Amniotic epithelial cell (primary cell): ENCODE measurements at places on chromosomes 7 and 10.

DNA sequence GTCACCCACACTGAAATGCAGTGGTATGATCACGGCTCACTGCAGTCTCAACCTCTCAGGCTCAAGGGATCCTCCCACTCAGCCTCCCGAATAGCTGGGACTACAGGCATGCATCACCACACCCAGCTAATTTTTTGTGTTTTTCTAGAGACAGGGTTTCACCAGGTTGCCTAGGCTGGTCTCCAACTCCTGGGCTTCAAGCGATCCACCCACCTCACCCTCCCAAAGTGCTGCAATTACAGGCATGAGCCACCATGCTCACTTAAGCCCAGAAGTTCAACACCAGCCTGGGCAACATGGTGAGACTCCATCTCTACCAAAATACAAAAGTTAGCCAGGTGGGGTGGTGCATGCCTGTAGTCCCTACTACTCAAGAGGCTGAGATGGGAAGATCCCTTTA lies 33.5 kb downstream of the GDI2 start:
- DNase-seq = no peak

DNA sequence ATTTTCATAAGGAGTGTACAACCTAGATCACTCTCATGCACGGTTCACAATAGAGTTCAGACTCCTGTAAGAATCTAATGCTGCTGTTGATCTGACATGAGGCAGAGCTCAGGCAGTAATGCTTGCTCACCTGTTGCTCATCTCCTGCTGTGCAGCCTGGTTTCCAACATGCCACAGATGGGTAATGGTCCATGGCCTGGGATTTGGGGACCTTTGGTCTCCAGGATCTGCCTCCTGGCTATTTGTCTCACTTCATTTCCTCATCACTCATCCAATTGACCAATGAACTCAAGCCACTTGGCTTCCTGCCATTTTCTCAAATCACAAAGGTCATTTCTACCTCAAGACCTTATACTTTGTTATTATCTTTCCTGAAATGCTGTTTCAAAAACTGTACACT lies 786.1 kb downstream of the ANKRD7 start:
- no peak for DNase-seq

DNA sequence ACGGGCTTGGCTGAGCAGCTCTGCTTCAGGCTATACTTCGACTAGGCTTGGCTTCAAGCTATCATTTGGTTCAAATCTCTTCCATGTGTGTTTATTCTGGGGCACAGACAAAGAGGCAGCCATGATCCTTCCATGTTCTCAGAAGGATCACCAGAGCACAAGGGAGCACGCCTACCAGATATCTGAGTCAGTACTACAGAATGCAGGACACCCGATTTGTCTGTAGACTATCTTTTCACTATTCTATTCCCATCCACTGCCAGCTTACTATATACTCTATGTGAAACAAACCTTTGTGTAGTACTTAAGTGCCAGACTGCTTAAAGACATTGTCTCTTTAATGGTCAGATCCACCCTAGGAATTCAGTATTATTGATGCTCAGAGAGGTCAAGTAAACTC lies 35.1 kb downstream of the CH25H start:
- no peak for DNase-seq

DNA sequence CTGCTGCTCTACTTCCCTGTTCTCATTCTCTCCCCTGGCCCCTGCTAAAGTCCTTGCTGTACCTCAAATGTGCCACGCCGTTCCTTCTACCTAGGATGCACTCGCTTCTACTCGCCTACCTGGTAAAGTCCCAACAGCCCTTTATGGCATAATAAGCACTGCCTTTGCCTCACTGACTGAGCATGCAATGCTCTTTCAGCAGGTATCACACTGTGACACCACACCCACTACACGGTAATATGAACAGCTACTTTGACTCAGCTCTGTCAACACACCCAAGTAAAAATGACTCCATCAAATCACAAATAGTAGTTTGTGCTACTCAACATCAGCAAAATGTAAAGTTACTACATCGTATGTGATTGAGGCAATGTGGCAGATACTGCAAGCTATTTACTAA lies 37.6 kb downstream of the FAM204A start:
- no peak for DNase-seq

DNA sequence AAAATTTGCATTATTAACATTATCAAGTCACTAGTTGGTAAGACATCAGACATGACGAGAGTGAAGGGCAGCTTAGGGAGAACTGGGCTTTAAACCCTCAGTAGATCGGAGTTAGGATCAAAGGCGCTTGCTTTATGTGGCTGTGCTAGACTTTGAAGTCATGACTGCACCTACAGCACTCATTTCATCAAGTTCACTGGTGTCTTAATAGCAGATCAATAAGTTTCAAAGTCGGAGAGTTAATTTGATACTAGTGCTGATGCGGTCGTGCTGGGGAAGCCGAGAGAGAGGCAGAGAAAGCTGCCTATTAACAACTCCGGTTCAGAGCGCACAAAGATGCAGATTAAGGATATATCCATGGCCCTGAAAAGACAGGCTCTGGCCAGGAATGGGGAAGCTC lies 172.9 kb downstream of the TCF7L2 start:
- DNase-seq = no peak

DNA sequence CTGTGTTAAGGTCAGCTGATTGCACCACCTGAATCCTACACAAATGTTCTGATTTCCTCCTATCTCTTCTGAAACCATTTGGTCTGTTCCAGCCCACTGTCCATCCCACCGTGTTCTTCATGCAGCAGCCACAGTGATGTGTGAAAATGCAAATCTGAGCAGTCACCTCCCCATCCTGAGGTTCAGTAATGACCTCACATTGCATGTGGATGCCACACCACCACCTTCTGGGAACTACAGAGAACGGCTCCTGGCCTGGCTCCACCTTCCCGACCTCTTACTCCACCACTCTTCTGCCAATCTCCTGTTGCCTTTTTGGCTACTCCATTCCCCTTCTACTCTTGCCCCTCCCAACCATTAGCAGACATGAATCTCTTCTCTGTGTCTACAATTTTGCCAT lies 244.4 kb downstream of the TNS3 start:
- DNase-seq = no peak

DNA sequence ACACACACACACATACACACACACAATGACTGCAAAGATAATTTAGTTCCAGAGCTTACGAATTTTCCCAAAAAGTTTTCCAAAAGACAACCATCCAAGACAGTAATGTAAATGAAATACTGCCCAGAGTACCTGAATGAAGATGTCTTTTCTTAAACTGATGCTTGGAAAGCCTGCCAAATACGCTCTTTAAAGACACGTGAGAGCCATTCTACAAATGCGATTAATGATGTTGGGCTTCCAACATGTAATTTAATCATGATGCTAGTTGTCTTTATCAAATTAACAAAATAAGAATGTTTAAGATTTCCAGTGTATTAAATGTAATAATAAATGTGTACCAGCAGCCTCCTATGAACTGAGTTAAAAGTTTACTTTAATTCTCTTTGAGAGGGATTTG lies 11.1 kb downstream of the ERCC6 start:
- no peak for DNase-seq

GRCh38 chr7:88299126-88299525 lies 7.6 kb downstream of the STEAP4 start:
- DNase-seq = no peak

DNA sequence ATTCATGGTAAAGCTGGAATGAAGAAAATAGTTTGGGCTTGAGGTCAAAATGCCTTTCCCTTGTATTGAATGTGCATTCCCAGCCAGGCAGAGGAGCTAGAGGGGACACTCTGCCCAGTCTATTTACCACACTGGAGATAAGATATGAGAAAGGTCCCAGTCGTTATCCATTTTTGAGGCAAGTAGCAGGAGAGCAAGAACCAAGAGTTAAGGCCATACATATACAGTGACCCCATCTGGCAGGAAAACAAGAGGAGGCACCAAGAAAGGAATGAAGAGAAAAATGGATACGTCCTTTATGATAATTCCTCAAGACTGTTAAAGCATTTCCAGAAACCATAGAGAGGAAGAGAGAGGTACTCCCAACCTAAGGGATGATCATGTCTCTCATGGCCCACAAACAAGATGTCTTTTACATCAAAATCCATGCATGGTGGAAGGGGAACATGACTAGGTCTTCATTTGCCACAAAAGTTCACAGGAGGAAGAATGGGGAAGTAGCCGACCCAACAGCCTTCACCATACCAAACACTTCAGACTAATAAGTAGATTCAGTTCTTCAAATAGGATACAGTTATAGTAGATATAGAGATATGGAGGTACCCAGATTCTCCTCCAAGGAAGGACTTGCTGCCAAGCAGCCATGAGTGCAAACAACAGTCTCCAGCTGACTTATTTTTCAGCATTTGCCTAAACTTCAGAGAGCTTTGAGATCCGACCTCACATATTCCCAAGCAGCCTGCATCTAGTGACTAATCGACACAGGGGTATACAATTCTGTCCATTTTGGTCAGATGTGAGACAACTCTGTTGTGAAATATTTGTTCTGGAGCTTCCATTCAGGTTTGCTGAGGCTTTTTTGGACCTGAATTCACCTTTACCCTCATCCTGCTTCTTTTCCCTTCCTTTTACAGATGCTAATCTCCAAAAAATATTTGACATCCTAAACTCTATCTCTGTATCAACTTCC lies 61.1 kb upstream of the CCDC71L start:
- DNase-seq = no peak

- peak; percentile 47 for DNase-seq
Measured at GRCh38 chr7:137661634-137662033, 185.1 kb downstream of the DGKI start.

- no peak for DNase-seq
Measured at GRCh38 chr7:21154614-21155013, 273.3 kb upstream of the SP4 start.

DNA sequence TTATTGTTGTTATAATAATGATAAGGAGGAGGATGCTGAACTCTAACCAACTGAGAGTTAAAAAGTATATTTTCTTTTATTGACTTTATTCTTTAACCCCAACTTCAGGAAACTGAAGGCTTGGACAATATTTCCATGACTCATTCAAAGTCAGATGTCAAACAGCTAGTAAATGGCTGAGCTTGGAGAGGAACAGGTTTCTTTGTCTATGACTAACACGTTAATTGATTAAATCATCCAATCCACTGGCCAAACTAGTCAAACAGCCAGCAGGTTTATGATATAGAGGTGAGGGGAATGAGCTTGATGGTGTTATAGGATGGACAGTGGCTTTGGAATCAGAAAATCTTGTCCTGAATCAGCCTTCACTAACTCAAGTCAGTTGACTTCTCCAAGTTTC lies 119.1 kb upstream of the WDR11 start:
- no peak for DNase-seq

DNA sequence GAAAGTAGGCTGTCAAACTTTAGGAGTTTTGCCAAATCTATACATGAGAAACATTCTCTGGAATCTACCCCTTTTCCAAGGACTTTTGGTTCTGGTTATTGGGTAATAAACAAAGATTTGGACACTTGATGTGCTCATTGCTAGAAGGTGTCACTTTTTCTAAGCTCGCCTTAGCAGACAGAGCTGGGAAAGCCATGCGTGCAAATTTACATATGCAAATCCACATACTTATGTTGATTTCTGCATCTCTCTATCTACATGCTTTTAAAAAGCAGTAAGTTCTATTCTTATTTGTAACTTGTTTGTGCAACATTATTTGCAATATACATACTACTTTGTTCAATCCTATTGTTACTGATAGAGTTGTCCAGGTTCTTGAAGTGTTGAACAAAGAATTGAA lies 22.5 kb upstream of the GIMAP6 start:
- DNase-seq = no peak

GRCh38 chr10:24475598-24475997 lies 248.1 kb downstream of the ARHGAP21 start:
- peak; percentile 22 for DNase-seq

- no peak for DNase-seq
Measured at GRCh38 chr10:132467464-132468149, 70.0 kb upstream of the INPP5A start.

DNA sequence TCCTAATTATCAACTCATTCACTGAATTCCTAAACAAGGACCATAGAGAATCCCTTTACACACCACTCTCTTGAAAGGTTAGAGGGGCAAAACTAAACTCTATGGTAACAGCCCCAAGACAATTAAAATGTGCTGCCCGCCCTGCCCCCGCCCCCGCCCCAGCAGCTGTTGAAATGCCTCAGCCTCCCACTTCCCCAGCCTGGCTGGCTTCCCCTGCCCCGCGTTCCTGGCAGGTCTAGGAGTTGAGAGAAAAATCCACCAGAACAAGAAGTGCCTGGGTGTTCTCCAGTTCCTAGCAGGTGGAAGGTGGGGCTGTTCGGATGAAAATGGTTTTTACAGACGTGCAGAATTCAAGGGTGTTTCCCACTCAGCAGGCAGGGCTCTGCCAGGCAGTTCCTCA lies 109.5 kb upstream of the ZEB1 start:
- DNase-seq = no peak

DNA sequence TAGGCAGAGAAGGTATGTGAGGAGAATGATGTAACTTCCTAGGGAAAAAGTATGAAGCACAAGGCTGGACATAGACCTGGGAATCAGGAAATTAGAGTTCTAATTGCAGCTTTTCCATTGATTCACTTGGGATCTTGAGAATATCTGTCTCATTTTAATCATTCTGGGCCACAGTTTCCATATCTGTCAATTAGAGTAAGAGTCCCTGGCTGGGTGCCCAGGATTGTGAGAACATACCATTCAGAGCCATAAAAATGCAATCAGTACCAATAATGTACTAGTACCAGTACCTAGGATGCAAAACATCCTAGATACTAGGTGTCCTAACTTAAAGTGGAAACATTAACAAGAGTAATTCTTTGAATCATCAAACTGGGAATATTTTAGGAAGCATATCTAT lies 29.6 kb downstream of the CAV1 start:
- DNase-seq = no peak

GRCh38 chr7:66146701-66147100 lies 32.1 kb downstream of the CRCP start:
- DNase-seq = peak; percentile 42

GRCh38 chr7:107002126-107002525 lies 42.4 kb upstream of the PRKAR2B start:
- peak; percentile 63 for DNase-seq

DNA sequence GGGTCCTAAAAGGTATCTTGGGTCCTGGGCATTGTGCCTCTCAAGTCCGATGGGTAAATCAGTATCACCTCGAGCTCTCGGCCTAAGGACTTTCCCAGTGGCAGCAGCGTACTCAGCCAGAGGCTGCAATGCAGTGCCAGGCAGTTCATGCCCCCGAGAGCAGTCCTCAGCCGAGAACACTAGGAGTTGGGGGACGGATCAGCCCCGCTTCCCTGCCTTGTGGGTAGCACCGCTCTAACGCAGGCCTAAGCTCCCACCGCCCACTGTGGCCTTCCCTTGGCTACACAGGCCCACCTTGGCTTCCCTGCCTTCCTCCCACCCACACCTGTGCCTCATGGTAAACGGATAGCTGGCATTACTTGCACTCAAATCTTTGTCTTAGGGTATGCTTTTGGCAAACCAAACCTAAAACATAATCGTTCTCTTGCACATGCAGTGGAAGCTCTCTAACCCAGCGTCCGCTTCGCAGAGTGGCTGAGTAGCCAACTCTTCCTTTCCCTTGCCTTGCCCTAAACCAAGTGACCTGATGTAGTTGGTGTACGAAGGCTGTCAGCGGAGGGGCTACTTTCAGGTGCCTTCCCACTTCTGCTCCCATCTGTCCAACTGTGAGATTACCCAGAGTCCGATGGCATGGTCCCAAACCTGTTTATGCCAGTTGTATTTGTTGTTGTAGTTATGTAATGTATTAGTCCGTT lies 73.2 kb upstream of the CHST15 start:
- no peak for DNase-seq

- DNase-seq = no peak
Measured at GRCh38 chr7:71616217-71616616, 484.3 kb downstream of the GALNT17 start.

GRCh38 chr7:70763961-70764691 lies 367.8 kb upstream of the GALNT17 start:
- no peak for DNase-seq

- DNase-seq = no peak
Measured at GRCh38 chr10:99451981-99452380, 21.6 kb upstream of the GOT1 start.
